ENCODE measurements at places on chromosomes 7 and 10. TPM values are rescaled to one million over a fixed set of nuclear protein-coding genes. Genes with fewer than 3 reads are reported as not detected.

The SLC39A12 gene
- not detected for total RNA-seq

GRCh38 chr7:43735802-43736603, 6.7 kb upstream of the COA1 start:
- H3K4me3 ChIP-seq = no peak overlapping the region
- H3K27me3 ChIP-seq = no peaks in the 10 kb centered on the region
- no peak for DNase-seq
- no peaks in the 10 kb centered on the region for H3K4me1 ChIP-seq

- H3K4me3 ChIP-seq = no peak overlapping the region
- H3K4me1 ChIP-seq = no peaks in the 10 kb centered on the region
- H3K27ac ChIP-seq = no peak overlapping the region
- DNase-seq = no peak
- H3K27me3 ChIP-seq = no peaks in the 10 kb centered on the region
- H3K36me3 ChIP-seq = no peaks in the 10 kb centered on the region
Measured at GRCh38 chr7:29539471-29539870, 24.2 kb upstream of the PRR15 start.

GRCh38 chr10:22701132-22701826, 13.1 kb downstream of the PIP4K2A start:
- no peak for DNase-seq
- H3K4me3 ChIP-seq = peak overlapping the region; percentile 29
- peak overlapping the region; percentile 25 for H3K27ac ChIP-seq
- no peaks in the 10 kb centered on the region for H3K36me3 ChIP-seq

The PIK3AP1 gene
- 6.7 TPM for total RNA-seq

GRCh38 chr7:33706771-33707200, 198.6 kb upstream of the BMPER start:
- no peaks in the 10 kb centered on the region for H3K4me1 ChIP-seq
- H3K27me3 ChIP-seq = no peaks in the 10 kb centered on the region
- DNase-seq = no peak
- H3K4me3 ChIP-seq = no peak overlapping the region
- no peaks in the 10 kb centered on the region for H3K36me3 ChIP-seq
- H3K27ac ChIP-seq = no peak overlapping the region

- H3K4me3 ChIP-seq = peak overlapping the region; percentile 42
- H3K27ac ChIP-seq = peak overlapping the region; percentile 91
- H3K27me3 ChIP-seq = no peaks in the 10 kb centered on the region
- no peak for DNase-seq
Measured at GRCh38 chr10:69316313-69317059, 38.2 kb downstream of the HK1 start.

GRCh38 chr7:129832282-129832681, 120.5 kb downstream of the UBE2H start:
- H3K27me3 ChIP-seq = no peaks in the 10 kb centered on the region
- H3K4me3 ChIP-seq = no peak overlapping the region
- DNase-seq = no peak
- no peak overlapping the region for H3K27ac ChIP-seq

DNA sequence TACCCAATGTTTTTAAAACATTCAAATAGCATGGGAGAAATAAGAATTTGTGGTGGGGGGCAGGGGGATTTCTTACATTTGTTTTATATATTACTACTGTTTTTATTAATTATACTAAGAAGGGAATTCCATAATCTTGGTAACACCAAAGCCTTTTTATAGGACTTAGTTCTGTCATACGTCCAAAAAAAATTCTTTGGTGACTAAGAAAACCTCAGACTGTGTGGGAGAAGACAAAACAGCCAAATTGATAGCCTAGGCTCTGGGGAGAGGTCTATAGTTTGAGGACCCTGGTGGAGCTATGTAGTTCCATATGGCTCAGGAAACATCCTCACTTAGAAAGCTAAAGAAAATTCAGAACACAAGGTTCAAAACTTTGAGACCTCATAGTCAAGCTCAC, 23.4 kb downstream of the ACSM6 start:
- H3K27me3 ChIP-seq = no peaks in the 10 kb centered on the region
- H3K4me1 ChIP-seq = no peaks in the 10 kb centered on the region
- H3K27ac ChIP-seq = no peak overlapping the region
- DNase-seq = no peak

DNA sequence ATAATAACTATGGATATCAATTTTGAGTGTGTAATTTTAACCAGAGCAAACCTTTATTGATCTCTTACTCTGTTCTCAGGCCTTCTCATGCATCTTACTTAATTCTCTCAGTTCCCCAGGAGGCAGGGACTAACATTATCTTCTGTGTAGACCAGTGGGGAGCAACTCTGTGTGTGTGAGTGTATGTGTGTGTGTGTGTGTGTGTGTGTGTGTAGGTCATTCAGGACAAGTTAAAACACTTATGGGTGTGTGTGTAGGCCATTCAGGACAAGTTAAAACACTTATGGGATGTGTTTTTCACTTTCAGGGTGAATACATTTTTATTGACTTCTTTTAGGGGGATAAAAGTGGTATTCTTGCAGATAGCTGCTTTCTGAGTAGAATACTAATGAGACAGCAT, 145.0 kb downstream of the ADAM12 start:
- no peak overlapping the region for H3K27ac ChIP-seq
- H3K4me3 ChIP-seq = no peak overlapping the region
- no peaks in the 10 kb centered on the region for H3K36me3 ChIP-seq

- H3K4me1 ChIP-seq = no peaks in the 10 kb centered on the region
- no peaks in the 10 kb centered on the region for H3K36me3 ChIP-seq
- DNase-seq = no peak
- H3K4me3 ChIP-seq = no peak overlapping the region
- no peak overlapping the region for H3K27ac ChIP-seq
Measured at GRCh38 chr7:79176859-79177477, 276.5 kb downstream of the MAGI2 start.

The STK17A gene
- 45.8 TPM for total RNA-seq

GRCh38 chr7:4690953-4691856, 9.1 kb downstream of the FOXK1 start:
- H3K4me3 ChIP-seq = no peak overlapping the region
- H3K36me3 ChIP-seq = no peaks in the 10 kb centered on the region
- no peak overlapping the region for H3K27ac ChIP-seq
- no peaks in the 10 kb centered on the region for H3K27me3 ChIP-seq

The GIMAP6 gene
- 45.8 TPM for total RNA-seq

The AGAP4 gene
- 14.6 TPM for total RNA-seq

Measured in CD8-positive, alpha-beta memory T cell (primary cell).